Stimulated activated CD4-positive, alpha-beta T cell treated with anti-CD3 and anti-CD28 coated beads, Interleukin-4, amount 100 ng/mL, for 48 hours (primary cell): ENCODE measurements at places on chromosomes 3 and 15.

DNA sequence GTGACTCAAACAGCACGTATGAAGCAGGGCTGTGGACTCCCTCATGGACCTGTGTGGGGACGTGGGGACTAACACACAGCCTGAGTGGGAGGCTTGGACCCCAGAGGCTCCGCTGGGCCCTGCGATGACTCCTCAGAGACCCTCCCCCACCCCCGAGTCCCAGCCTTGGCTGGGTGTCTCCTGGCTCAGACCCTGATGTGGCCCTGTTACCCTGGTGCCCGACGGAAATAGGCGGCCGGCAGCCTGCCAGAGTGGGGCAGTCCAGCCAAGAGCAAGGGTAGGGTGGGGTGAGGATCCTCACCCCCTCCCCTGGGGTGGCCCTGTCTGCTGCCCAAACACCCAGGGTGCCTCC lies 15.3 kb downstream of the TNK2 start:
- DNase-seq = no peak

- peak; percentile 8 for DNase-seq
Measured at GRCh38 chr3:31102196-31102879, 207.9 kb upstream of the GADL1 start.

GRCh38 chr3:115520241-115520640 lies 103.1 kb upstream of the GAP43 start:
- DNase-seq = no peak

DNA sequence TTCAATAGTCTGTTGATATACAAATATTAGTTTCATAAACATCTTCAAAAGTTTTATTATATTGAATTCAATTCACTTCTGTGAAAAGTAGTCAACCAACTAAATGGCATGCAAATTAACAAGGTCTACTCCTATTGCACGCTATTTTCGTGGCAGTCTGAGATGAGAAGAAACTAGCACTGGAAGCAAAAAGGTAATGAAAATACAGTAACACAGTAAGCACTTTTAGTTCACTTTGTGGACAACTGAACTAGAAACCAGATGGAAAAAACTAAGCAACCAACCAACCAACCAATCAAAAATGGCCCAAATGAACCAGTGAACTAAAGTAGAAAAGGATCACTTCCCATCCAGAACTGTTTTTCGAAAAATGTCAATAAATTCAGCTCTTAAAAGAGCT lies 55.7 kb upstream of the ACTC1 start:
- no peak for DNase-seq

DNA sequence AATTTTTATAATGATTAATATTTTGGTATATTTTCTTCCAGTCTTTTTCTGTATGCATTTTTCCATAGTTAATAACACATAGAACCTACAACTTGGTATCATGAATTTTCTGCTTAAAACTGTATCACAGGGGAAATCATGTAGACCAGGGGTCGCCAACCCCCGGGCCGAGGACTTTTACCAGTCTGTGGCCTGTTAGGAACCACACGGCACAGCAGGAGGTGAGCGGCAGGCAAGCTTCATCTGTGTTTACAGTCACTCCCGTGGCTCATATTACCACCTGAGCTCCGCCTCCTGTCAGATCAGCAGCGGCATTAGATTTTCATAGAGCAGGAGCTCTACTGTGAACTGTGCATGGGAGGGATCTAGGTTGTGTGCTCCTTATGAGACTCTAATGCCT lies 54.7 kb downstream of the RPL22L1 start:
- DNase-seq = no peak
